EH (cell line): ENCODE measurements at places on chromosomes 7 and 10.

DNA sequence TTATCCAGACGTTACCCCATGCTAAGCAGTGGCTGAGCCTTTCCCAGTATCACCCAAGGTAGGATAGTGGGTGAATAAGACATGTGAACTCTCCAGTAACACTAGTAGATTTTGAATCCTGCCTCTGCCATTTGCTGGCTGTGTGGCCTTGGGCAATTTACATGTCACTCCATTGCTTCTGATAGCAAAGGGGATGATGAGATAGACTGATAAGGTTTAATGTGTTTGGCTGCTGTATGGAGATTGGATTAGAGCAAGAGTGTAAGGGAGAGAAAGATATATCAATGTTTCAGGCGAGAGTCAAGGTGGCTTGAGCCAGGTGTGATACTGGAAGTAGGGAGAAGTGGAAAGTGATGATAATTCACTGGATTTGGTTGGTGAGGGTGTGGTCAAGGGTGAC, 40.1 kb upstream of the EEPD1 start:
- no peak for DNase-seq

- no peak for DNase-seq
These were observed 54.9 kb upstream of the SDK1 start for GRCh38 chr7:3246127-3246526.

- peak; percentile 49 for DNase-seq
These were observed 73.3 kb downstream of the TAF3 start for GRCh38 chr10:7891634-7892033.

DNA sequence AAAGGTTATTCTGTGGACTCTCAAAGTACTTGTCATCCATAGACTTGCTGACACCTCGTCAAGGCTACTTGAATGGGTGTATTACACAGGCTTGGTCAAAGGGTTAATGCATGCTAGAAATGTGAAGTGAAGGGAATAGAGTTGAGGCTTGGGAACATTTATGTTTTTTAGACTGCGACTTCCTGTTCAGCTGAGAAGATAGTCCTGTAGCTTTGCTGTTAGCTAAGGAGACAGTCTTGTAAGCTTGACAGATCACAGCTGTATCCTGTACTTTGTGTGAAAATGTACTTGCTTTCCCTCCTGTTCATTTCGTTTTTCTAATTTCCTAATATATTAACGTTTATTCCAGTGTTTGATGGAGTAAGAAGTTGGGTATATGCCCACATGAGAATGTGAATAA, 52.1 kb downstream of the ADD3 start:
- no peak for DNase-seq

DNA sequence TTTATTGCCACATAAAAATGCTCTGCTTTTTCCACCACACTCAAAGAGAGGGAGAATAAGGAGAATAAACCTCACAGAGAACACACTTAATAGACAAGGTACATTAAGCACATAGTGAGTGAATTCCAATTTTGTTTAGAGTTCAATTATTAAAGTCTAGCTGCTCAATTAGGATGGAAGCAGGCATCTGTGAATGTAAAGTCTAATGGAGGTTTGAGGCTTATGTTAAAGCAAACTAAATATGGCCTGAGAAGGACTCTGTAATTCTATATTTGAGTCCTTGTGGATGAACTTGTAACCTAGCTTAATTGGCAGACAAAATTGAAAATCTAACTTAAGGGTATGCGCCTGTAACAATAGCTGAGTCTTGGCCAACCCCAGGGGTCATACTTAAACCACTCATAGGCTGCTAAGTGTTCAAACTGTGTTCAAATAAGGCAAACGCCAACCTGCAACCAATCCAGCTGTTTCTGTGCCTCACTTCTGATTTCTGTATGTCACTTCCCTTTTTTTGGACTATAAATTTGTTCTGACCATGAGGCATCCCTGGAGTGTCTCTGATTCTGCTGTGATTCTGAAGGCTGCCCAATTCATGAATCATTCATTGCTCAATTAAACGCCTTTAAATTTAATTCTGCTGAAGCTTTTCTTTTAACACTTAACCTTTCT, 31.3 kb upstream of the NME8 start:
- DNase-seq = no peak

DNA sequence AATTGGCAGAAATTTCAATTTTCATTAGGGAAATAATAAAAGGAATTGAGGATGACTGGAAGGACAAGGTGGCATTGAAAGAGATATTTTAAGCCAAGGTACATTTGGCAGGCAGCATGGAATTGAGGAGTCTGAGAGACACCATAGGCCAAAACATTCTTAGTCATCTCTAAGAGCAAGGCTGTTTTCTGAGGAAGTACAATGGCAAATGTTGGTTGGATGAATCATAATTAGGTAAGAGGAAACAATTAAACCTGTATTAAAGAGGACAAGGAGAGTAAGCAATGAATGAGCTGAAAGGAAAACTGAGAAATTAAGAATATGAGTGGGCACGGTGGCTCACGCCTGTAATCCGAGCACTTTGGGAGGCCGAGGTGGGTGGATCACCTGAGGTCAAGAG, 86.3 kb downstream of the MRPL32 start:
- no peak for DNase-seq

- no peak for DNase-seq
These were observed 45.9 kb downstream of the COL1A2 start for GRCh38 chr7:94440451-94441039.

GRCh38 chr7:76998285-76998589, 33.9 kb downstream of the SPDYE17 start:
- DNase-seq = no peak

- DNase-seq = no peak
These were observed 355.2 kb downstream of the CCSER2 start for GRCh38 chr10:84683550-84683949.

DNA sequence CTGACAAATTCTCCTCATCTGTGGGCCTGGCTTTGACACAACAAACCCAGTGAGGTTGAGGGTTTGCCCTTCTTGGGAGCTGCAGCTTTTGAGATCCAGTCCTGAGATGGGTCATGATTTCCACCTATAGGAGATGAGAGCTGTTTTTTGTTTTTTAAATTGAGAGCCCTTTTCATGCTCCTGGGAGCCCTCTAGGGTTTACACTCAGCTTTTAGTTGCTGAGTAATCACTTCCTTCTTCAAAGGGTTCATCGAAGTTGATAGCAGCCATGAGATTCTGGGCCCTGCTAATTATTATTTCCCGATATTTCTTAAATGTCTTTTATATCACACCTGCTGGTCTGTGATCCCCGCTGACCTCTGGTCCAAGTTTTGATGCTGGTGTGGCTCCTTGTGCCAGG, 47.3 kb upstream of the VIPR2 start:
- no peak for DNase-seq

DNA sequence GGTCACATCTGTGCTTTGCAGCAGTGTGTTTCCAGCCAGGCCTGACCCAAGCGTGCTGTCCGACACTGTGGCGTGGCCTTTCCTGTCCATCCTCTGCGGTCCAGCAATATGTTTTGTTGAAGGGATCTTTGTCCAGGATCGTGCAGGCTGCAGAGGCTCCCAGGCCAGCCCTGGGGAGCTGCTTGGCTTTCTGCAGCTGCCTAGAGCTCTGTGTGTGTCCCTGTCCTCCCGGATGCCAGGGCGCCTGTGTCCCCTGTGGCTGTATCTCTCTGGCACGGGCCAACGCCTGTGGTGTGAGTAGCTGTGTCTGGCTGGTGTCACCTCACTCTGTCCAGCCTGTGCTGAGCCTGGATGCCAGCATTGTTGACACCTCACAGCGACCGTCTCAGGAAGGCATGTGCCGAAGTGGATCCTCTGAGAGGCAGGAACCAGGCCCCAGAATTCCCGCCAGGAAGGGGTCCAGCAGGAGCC, 94.5 kb downstream of the INPP5A start:
- no peak for DNase-seq

- no peak for DNase-seq
These were observed 17.3 kb upstream of the TMEM72 start for GRCh38 chr10:44893604-44894468.

DNA sequence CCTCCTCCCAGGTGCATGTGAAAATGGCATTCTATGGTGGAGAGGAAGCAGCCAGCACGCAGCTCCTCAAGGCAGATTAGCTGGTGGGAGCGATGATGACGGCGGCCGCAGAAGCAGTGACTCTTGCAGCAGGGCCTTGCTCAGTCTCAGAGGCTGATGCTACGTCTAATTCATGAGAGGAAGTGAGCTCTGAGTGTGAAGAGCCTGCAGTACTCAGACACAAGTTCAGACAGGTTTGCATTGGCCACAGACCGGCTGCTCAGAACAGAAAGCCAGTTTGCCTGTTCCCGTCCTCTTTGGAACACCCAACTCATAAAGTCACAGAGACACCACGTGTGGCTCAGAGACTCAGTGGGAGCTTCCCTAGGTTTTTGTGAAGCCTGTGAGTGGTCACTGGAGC, 136.5 kb downstream of the ADARB2 start:
- DNase-seq = no peak

- DNase-seq = peak; percentile 43
These were observed 22.2 kb downstream of the ARHGAP21 start for GRCh38 chr10:24701447-24701846.

GRCh38 chr7:2374830-2375728, 20.5 kb downstream of the EIF3B start:
- DNase-seq = no peak

DNA sequence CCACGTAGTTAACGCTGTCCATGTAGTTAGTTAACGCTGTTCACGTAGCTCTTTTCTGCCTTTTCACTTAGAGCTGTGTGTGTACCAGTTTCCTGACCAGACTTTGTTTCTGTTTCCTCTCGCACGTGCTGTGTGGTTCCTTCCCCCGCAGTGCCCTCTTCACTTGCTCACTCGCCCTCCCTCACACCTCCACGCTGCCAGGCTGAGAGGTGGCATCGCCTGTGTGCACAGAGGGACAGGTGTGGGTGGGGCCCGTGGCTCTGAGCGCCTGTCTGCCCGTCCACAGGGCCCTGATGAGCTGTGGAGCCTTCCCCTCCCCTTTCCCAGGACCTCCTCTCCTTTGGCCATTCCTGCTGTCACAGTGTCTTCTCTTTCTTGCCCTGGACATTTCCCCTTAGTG, 30.6 kb downstream of the WDR37 start:
- DNase-seq = no peak

GRCh38 chr10:80458638-80459037, 4.5 kb downstream of the TSPAN14 start:
- peak; percentile 27 for DNase-seq

- peak; percentile 85 for DNase-seq
These were observed 80.9 kb upstream of the AGBL3 start for GRCh38 chr7:134905375-134905774.

DNA sequence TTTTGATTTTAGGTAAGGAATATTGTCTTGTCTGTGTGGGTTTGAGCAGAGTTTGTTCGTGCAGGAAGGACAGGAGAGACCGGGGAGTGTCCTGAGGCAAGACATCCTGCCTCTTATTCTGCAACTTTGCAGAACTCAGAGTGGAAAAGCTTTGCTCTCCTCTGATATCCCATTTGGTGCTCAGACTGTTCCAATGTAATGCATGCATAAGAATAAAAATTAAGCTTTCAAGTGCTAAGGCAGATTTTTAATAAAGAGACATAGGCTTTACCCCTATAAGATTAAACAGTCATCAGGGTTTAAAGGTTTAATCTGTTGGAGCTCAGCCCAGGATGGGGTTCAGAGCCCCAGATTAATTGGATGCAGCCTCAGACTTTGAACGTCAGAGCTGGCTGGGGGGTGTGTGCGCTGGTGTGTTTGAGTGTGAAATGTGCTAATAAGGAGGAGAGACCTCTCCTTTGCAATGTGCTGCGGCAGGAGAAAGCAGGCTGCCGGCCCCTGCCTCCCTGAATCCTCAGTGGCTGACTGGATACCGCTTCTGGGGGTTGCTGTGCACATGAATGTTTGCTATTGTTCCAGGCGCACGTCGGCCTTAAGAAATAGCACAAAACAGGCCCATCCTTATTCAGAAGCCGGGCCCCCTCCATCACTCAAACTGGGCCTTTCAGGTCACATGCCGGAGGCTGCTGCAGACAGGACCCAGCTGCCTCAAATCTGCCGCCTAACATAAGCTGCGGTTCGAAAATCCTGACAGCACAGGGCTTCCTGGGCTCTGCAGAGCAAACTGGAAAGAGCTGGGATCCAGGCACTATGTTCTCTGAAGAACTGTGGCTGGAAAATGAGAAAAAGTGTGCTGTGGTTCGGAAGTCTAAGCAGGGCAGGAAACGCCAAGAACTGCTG, 84.1 kb upstream of the PRR15 start:
- no peak for DNase-seq

DNA sequence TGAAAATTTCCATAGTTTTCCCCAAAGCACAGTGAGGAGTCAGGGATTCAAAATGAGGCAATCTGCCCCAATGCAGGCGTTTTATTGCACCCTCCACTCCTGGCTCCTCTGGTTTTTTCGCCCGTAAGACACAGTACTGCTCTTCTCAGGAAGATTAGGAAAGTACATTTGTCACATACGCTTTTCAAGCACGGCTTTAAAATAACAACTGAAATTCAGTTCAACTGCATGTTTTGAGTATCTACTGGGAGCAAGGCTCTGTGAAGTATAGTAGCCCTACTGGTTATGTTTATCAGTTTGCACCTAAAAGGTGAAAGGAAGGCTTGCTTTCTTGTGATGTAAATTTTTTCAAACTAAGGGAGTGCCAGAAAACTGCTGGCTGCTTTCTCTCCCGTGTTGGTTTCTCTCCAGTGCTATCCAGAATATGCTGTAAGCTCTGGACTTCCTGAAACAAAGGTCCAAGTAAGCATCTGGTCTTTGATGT, 1.9 kb upstream of the SGMS1 start:
- peak; percentile 12 for DNase-seq

GRCh38 chr7:107972075-107972482, 30.9 kb downstream of the LAMB1 start:
- DNase-seq = peak; percentile 64

- DNase-seq = no peak
These were observed 101.8 kb downstream of the DYNC1I1 start for GRCh38 chr7:95874129-95874528.

GRCh38 chr7:47382200-47382599, 199.7 kb downstream of the TNS3 start:
- no peak for DNase-seq

DNA sequence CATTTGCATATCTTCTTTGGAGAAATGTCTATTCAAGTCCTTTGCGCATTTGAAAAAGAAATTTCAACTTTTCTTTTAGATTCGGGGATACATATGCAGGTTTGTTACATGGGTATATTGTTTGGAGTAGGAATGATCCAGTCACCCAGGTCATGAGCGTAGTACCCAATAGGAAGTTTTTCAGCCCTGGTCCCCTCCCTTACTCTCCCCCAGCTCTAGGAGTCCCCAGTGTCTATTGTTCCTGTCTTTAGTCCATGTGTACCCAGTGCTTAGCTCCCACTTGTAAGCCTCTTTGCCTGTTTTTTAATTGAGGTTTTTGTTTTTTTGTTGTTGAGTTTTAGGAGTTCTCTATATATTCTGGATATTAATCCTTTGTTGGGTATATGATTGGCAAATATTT, 63.3 kb downstream of the SND1 start:
- no peak for DNase-seq
